T47D (cell line): ENCODE measurements at places on chromosomes 7 and 10.

- DNase-seq = peak; percentile 57
Measured at GRCh38 chr10:99234041-99234790, 1.4 kb downstream of the HPSE2 start.

DNA sequence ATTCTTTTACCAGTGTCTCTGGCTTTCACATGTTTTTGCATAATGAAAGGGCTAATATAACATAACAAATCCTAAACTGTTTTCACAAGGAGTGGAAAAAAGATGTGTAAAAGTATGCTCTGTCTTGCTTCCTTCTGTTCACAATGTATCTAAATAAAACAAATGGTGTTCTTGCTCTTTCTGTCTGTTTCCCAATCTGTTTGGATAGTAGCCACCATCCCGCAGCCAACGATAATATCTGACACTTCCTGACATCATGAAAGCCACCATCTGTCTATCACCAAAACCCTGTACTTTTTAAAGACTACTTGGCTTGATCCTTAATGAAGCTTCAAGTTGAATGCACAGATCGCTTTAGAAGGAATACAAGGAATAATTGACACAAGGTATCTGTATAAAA lies 246.2 kb downstream of the ETV1 start:
- no peak for DNase-seq

GRCh38 chr7:151342811-151343210 lies 1.2 kb downstream of the NUB1 start:
- DNase-seq = peak; percentile 24

GRCh38 chr7:117688126-117688525 lies 185.1 kb downstream of the CTTNBP2 start:
- no peak for DNase-seq

GRCh38 chr7:132218876-132219275 lies 357.4 kb downstream of the PLXNA4 start:
- DNase-seq = no peak
